ENCODE measurements at places on chromosomes 16 and 17. TPM values are rescaled to one million over a fixed set of nuclear protein-coding genes. Genes with fewer than 3 reads are reported as not detected.

GRCh38 chr17:8557176-8557806 lies 73.2 kb downstream of the MYH10 start:
- no peak for DNase-seq
- H3K27ac ChIP-seq: no peak overlapping the region
- no peaks in the 10 kb centered on the region for H3K4me1 ChIP-seq

GRCh38 chr16:53864819-53865493 lies 161.0 kb downstream of the FTO start:
- no peak overlapping the region for H3K4me3 ChIP-seq
- no peaks in the 10 kb centered on the region for H3K27me3 ChIP-seq
- H3K36me3 ChIP-seq: peaks cover 36% of the 10 kb centered on the region
- peaks cover 14% of the 10 kb centered on the region for H3K4me1 ChIP-seq
- DNase-seq: peak; percentile 33
- H3K27ac ChIP-seq: peak overlapping the region; percentile 52

DNA sequence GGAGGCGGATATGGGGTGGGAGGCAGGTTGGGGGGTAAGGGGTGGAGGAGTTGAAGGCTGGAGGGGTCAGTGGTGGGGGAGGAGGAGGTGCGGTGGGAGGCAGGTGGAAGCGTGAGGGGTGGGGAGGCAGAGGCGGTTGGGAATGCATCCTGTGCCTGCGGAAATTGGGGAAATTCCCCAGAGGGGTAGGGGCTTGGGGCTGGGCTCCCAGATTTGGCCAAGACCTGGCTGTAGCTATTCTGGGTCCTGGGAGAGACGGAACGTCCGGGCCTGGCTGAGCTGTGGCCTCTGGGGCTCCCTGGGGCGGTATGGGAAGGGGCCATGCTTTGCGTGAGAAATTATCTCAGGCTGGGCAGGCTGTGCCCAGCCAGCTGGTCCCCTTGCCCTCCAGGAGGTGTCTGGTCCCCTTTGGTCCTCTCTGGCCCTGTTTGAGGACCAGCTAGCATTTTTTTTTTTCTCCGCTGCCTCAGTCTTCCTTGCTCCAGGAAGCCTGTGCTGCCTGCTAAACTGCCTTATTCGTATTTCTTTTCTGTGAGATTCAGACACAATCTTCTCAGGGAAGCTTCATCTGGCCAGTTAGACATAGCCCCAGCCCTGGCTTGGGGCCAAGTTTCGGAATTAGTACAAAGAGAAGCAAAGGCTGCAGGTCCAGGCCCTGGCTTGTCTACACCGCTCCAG lies 7.3 kb upstream of the TRPV2 start:
- H3K36me3 ChIP-seq: no peaks in the 10 kb centered on the region
- peaks cover 2% of the 10 kb centered on the region for H3K4me1 ChIP-seq
- peak overlapping the region; percentile 13 for H3K4me3 ChIP-seq

DNA sequence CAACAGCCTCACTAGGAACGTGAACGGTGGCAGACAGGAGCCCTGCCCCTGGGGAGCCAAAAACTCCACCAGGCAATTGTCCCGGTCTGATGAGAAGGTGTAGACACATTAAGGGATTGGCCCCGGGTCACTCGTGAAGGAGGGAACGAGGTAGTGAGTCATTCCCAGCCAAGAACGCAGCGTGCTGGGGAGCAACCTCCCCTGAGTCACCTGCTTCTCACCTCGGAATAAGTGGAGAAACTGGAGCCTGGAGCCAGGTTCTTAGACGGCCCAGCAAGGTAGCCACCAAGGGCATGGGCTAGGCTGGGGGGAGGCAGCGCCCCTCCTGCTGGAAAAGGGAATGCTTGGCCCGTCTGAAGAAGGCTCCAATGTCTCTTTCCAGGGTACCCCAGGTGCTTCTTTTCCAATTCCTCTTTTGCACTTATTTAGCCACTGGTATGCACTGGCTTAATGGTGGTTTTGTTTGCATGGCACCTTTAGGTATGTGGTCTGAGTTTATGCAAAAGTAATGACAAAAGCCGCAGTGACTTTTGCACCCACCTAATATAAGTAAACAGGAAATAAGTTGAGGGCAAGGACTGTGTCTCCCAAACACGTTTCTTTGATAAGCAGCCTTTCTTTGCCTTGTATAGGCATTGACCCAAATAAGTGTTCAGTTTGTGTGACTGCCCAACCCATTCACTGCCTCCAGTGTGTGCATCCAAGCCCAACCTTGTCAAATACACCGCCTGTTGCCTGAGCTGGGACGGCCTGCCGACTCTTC lies 1.8 kb upstream of the HELZ start:
- H3K4me1 ChIP-seq: peaks cover 31% of the 10 kb centered on the region
- peaks cover 9% of the 10 kb centered on the region for H3K36me3 ChIP-seq
- peak overlapping the region; percentile 71 for H3K4me3 ChIP-seq
- H3K27ac ChIP-seq: no peak overlapping the region
- no peaks in the 10 kb centered on the region for H3K27me3 ChIP-seq
- peak; percentile 65 for DNase-seq

- no peak overlapping the region for H3K4me3 ChIP-seq
- H3K27ac ChIP-seq: no peak overlapping the region
- H3K36me3 ChIP-seq: no peaks in the 10 kb centered on the region
- DNase-seq: no peak
Measured at GRCh38 chr16:86891631-86892030, 313.3 kb downstream of the FOXL1 start.

- no peak for DNase-seq
- H3K27me3 ChIP-seq: peaks cover 4% of the 10 kb centered on the region
- no peaks in the 10 kb centered on the region for H3K36me3 ChIP-seq
- no peak overlapping the region for H3K4me3 ChIP-seq
- peaks cover 13% of the 10 kb centered on the region for H3K4me1 ChIP-seq
Measured at GRCh38 chr16:31145398-31145990, 4.4 kb downstream of the PRSS36 start.

GRCh38 chr16:6864244-6864643 lies 468.4 kb upstream of the RBFOX1 start:
- H3K4me1 ChIP-seq: no peaks in the 10 kb centered on the region
- H3K36me3 ChIP-seq: no peaks in the 10 kb centered on the region
- no peak for DNase-seq

GRCh38 chr16:84999857-85000480 lies 11.4 kb downstream of the ZDHHC7 start:
- DNase-seq: no peak
- no peak overlapping the region for H3K4me3 ChIP-seq
- no peak overlapping the region for H3K27ac ChIP-seq
- H3K27me3 ChIP-seq: no peaks in the 10 kb centered on the region

- H3K27ac ChIP-seq: no peak overlapping the region
- no peaks in the 10 kb centered on the region for H3K4me1 ChIP-seq
- peaks cover 8% of the 10 kb centered on the region for H3K27me3 ChIP-seq
- no peaks in the 10 kb centered on the region for H3K36me3 ChIP-seq
Measured at GRCh38 chr16:81846105-81846504, 67.0 kb downstream of the PLCG2 start.

DNA sequence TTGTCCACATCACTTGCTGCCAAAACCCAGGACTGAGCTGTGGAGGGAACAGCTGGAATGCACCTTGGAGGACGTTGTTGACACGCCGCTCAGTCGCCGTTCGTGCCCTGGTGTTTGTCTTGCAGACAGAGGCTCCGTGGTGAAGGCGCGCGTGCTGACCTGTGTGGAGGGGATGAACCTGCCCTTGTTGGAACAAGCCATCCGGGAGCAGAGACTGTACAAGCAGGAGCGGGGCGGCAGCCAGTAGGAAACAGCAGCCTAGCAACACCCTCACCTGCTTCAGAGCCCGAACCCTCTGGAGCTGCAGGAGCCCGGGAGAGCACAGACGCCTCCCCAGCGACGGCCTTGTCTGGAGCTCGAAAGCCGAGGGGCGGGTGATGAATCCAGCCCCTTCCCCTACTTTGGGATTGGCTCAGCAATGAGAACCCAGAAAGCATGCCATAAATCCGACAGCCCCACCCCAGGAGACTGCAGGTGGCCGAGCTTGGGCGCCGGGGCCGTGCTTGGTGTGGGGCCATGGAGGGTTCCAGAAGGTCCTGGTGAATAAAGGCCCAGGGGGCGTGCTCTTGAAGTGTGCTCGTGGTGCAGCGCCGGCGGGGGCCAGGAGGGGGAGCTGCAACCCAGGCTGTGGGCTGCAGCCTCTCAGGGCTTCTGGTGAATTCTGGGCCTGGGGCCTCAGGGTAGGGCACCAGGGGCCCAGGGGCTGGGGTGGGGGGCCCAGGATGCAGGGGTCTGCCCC lies 470 bp upstream of the CDK3 start:
- no peaks in the 10 kb centered on the region for H3K36me3 ChIP-seq
- peaks cover 16% of the 10 kb centered on the region for H3K4me1 ChIP-seq
- peak; percentile 76 for DNase-seq
- no peaks in the 10 kb centered on the region for H3K27me3 ChIP-seq
- H3K4me3 ChIP-seq: no peak overlapping the region
- no peak overlapping the region for H3K27ac ChIP-seq

- H3K27me3 ChIP-seq: no peaks in the 10 kb centered on the region
- H3K4me1 ChIP-seq: peaks cover 47% of the 10 kb centered on the region
Measured at GRCh38 chr16:88782454-88783390, 2.3 kb downstream of the PIEZO1 start.

DNA sequence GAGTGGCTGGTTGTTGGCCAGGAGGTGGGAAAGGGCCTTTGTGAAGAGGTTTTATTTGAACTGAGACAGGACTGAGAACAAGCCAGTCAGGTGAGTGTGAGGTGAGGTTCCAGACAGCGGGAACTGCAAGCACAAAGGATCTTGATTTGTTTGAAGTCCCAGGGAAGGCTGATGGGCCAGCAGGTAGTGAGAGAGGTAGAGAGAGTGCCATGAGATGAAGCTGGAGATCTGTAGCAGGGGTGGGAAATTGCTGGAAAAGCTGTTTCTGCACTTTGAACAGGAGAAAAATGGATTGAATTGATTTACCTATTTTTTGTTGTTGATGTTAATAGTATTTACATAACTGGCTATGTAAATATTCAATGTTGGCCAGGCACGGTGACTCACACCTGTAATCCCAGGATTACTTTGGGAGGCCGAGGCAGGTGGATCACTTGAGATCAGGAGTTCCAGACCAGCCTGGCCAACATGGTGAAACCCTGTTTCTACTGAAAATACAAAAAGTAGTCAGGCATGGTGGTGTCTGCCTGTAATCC lies 7.7 kb upstream of the DCTPP1 start:
- no peak overlapping the region for H3K4me3 ChIP-seq
- no peak for DNase-seq
- no peak overlapping the region for H3K27ac ChIP-seq
- no peaks in the 10 kb centered on the region for H3K36me3 ChIP-seq
- no peaks in the 10 kb centered on the region for H3K27me3 ChIP-seq
- peaks cover 26% of the 10 kb centered on the region for H3K4me1 ChIP-seq

- H3K27me3 ChIP-seq: no peaks in the 10 kb centered on the region
- H3K4me1 ChIP-seq: no peaks in the 10 kb centered on the region
- no peak overlapping the region for H3K27ac ChIP-seq
- peaks cover 22% of the 10 kb centered on the region for H3K36me3 ChIP-seq
- H3K4me3 ChIP-seq: no peak overlapping the region
Measured at GRCh38 chr17:15659663-15660062, 24.4 kb downstream of the TRIM16 start.

DNA sequence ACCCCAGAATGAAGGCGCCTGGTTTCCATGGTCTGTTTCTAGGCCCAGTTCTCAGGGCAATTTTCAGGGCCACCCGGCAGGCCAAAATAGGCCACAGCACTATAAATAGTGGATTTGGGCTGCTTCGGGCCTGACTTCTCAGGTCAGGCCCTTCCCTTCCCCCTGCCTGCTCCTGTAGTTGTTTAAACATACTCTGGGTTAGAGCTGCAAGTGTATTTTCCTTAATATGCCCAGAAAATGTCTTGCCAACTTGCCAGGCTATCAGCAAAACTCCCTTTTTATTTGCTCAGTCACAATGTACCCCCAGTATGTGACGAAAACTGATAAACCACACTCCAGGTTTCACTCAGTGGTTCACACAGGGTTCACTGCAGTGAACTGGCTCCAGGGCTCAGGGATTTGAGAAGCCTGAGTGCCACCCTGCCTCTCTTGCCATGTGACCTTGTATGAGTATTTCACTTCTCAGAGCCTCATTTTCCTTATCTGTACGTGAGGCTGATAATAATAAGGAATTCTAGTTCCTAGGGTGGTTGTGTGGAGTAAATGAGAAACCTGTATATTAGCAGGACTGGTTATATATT lies 76.5 kb downstream of the GPRC5B start:
- peak; percentile 23 for DNase-seq
- peaks cover 11% of the 10 kb centered on the region for H3K4me1 ChIP-seq
- H3K27ac ChIP-seq: no peak overlapping the region
- H3K27me3 ChIP-seq: no peaks in the 10 kb centered on the region
- no peaks in the 10 kb centered on the region for H3K36me3 ChIP-seq

GRCh38 chr16:73056448-73056847 lies 8.5 kb upstream of the ZFHX3 start:
- H3K36me3 ChIP-seq: peaks cover 2% of the 10 kb centered on the region
- peaks cover 8% of the 10 kb centered on the region for H3K4me1 ChIP-seq
- H3K4me3 ChIP-seq: no peak overlapping the region
- peaks cover 52% of the 10 kb centered on the region for H3K27me3 ChIP-seq
- no peak for DNase-seq

Gene CDH13
- total RNA-seq: not detected

Gene USP32
- 35.8 TPM for total RNA-seq

Gene PRDM7
- total RNA-seq: not detected

Gene KRTAP3-2
- not detected for total RNA-seq
